ENCODE measurements at places on chromosomes 16 and 17.
A peak's percentile ranks its signal among the peaks of the same experiment; 100 is the strongest.

DNA sequence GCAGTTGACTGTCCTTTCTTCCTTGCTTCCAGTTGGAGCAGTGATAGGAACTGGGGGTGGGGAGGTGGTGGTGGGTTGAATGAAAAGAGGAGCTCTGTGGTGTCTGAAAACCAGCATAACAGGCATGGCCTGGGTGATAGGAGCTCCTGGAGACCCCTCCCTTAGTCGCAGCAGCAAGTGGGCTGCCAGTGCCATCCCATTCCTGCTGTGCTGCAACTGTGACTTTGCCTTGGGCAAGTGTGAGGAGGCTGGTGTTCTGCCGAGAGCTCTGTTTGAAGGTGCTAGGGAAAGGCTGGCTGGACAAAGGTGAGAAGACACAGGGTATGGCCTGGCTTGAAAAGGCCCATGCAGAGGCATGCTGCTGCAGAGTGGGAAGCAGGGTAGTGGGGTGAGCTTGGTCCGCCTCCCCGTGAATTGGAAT, 2.7 kb upstream of the CDK5R1 start:
- DNase-seq: no peak

GRCh38 chr17:72613806-72614292, 478.6 kb downstream of the SLC39A11 start:
- DNase-seq: no peak

DNA sequence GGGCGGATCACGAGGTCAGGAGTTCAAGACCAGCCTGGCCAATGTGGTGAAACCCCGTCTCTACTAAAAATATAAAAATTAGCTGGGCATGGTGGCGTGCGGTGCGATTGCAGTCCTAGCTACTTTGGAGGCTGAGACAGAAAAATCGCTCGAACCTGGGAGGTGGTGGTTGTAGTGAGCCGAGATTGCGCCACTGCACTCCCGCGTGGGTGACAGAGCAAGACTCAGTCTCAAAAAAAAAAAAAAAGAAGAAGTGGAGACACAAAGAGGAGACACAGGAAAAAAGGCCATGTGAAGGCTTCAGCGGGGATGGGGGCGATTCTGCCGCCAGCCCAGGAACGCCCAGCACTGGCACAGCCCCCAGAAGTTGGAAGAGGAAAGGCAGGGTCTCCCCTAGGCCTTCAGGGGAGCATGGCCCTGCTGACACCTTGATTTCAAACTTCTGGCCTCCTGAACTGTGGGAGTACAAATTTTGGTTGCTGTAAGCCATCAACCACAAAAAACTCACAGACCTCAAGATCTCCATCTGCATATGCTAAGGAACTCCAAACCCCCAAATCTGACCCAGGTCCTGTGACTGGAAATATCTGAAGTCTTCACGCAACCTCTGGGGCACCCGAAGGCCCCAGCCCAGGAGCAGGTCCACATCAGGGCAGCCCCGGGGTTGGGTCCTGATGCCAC, 7.0 kb downstream of the SGSH start:
- no peak for DNase-seq

DNA sequence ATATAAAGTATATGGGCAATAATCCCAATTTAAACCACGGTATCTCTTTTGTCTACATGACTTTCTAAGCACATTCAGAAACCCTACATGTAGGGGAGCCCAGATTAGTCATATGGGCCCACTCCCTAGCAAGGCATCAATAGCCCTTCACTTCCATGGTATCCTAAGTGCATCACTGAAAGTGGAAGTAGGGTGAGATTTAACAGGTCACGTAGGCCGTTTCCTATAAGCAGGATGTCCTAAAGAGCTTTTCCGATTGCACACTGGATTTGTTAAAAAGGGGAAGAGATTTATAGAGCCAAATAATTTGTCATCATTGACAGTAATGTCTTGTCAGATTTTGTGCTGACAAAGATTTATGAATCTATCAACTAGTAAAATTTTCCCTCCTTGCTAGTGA, 39.0 kb downstream of the CA4 start:
- DNase-seq: no peak

GRCh38 chr17:3691617-3692067, 4.3 kb downstream of the P2RX5 start:
- no peak for DNase-seq

GRCh38 chr17:76087531-76087930, 8.5 kb downstream of the ZACN start:
- no peak for DNase-seq

- DNase-seq: no peak
Measured at GRCh38 chr16:24507959-24508480, 31.3 kb upstream of the RBBP6 start.

DNA sequence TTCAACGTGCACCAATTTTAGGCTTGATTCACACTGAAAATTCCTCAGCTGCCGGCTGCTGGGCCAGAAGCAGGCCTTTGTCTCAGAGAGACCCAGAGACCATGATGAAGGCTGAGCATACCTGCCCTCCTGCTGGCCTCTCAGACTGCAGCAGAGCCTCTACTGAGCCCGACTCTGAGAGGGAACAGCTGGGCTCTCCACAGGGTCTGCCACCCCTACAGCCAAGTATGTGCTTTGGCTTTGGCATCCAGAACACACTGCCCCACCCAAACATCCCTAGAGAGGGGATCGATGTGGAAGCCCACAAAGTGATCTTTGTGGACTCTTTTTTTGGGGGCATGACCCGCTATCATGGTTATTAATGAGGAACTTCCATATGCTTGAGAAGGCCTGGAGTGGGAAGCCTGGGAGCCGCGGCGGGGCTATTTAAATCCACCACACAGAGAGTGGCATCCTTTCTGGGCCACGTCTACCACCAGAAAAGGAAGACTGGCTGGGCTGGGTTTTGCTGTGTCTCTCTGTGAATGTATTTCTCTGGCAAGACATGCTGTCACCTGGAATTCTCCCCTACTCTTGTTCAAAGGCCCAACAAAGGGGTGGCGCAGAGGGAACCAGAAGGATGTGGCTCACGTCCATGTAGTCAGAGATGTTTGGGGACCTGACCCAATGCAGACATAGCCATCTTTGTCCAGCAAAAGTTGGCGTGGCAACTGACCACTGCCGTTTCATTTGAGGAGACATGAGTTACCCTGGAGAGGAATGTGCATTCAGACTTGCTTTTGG, 69.3 kb downstream of the GNAO1 start:
- DNase-seq: no peak

- no peak for DNase-seq
Measured at GRCh38 chr17:44865931-44866330, 18.2 kb downstream of the HIGD1B start.

GRCh38 chr17:57033296-57033695, 51.8 kb upstream of the AKAP1 start:
- peak; percentile 99 for DNase-seq

DNA sequence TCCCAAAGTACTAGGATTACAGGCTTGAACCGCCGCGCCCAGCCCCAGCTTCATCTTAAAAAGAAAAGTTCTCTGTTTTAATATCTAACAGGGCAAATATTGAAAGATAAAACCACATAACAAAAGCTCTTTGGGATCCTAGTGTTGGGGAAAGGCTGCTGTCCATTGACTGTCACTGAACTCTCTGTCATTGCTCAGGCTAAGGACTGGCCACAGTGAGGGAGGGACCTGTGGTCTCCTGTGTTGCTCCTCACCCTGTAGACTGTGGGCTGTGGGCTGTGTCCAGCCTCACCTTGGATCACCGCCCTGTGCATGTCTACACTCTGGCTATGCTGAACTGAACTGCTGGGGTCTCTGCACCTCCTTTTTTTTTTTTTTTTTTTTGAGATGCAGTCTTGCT, 11.3 kb upstream of the PYDC1 start:
- DNase-seq: no peak

DNA sequence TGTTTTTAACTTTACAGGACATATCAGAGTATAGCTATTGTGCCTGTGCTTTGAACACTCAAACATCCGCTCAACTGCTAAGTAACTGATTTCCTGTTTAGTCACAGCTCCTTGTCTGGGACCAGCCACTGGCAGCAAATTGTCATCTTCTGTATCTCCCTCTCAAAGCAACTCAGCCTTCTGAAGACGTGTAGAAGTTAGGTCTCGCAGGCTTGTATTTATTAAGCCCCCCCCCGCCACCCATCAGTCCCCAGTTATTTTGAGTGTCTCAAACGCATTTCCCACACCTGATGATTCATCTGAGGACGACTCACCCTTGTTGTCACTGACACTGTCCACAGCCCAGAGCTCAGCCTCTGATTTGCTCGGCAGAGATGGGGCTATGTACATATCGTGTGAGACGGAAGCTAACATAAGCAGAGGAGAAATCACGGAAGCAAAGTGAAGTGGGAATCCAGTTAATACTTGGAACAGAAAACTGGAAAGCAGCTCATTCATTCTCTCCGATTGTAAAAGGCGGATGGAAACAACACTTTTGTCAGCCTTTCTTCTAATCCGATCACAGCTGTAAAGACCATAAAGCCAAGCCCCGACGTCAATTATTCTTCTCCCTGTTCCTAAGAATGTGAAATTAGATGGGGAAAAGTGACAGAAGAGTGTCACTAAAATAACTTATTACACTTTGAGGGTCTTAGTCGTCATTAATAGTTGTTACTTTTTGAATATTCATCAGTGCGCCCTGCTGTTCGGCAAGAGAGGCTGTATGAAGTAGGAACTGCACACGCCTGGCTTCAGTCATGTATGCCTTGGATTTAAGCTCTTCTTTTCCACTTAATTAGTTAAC, 64.2 kb downstream of the PITPNC1 start:
- DNase-seq: peak; percentile 11

DNA sequence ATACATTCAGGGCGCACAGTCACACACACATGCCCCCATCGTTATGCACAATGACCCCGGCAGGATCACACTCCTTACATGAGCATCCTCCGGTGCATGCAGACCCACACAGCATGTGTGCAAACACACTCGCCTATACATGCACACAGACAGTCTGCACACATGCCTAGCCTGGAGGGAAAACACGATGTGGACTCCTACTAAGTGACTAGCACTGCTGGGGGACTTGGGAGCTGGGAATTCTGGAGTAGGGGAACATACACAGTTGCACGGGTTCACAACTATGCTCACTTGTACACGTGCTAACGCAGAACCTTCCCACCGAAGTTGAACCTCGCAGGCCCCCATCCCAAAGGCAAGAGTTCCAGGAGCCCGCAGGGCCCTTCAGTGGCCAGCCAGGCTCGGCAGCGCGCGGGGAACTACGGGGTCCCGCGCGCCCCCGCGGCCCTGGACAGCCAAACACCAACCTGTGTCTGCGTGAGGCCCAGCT, 2.0 kb downstream of the DLX3 start:
- DNase-seq: no peak

DNA sequence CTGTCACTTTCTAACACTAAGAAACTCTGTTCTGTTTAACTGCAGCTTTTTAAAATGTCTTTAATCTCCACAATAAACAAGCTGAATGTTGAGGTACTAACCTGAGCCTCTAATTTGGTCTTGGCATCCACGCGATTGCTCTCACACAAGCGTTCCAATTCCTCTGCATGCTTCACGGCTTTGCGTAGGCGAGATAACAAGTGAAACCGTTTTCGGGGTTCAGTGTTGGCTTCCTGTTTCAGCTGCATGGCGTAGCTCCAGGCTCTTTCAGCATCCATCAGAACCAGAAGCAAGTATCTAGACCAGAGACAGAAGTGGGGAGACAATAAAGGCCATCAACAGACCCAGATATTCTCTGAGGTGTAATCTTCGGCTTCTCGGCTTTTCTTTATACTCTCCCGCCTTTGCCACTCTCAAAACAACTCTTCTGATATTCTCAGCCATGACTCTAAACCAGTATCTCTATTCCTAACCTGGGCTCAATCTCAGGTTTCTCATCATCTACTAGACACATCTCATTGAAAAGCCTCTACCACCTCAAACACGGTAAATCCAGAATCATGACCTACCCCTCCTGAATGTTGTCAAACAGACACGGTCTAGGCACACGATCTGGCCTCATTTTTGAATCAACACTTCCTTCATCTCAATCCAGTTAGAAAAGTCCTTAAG, 8.3 kb downstream of the SRP68 start:
- DNase-seq: no peak

GRCh38 chr17:35907691-35908090, 22.9 kb downstream of the RDM1 start:
- DNase-seq: no peak

- peak; percentile 72 for DNase-seq
Measured at GRCh38 chr17:77042476-77043231, 98.1 kb upstream of the SEC14L1 start.

DNA sequence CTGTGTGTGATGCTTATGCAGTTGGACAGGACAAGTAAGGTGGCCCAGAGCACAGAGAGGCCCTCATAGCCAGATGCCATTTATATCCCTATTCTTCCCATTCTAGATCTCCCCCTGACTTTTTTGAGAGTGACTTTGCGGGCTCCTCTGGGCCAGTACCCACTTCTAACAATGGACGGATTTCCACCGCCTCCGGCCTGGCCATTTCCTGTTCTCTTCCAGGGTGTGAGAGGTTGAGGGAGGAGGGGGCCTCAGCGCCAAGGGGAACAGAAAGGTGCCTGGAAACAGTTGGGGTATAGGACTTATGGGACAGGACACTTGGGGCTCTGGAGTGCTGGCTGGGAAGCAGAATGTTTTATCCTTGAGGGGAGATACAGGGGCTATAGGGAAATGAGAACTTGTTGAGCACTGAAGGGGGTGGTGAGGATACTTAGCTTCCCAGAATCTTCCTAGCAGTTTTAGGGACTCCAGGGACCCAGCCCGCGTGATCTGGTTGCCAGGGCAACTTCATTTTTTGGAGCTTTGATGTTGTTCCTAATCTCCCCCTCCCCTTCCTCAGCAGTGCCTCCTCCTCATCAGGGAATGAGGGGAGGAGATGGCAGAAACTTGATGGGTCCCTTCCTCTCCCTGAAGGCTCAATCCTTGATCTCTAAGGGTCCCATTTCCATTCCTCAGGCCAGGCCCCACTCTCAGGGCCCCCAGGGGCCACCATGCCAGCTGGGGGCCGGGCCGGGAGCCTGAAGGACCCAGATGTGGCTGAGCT, 3.6 kb downstream of the TAOK2 start:
- no peak for DNase-seq

GRCh38 chr17:62140836-62141235, 75.8 kb upstream of the MED13 start:
- DNase-seq: peak; percentile 28

GRCh38 chr17:1190751-1191331, 11.1 kb upstream of the ABR start:
- DNase-seq: no peak

DNA sequence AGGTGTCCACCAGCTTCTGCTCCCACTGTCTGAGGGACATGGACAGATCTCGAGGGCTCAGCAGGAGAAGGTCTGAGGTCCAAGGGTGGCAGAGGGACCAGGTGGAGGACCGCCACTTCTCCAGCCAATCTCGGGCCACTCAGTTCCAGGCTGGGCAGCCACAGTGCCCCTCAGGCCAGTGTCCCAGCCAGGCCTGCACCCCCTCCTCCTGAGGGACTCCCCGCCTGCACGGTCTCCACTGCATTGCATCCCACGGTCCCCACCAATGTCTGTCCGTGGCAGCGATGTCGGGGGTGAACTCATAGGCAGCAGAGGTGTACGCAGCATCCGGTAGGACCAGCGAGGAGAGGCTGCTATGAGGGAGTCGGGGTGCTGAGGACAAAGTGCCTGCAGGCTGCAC, 64.2 kb upstream of the DOC2B start:
- no peak for DNase-seq

- no peak for DNase-seq
Measured at GRCh38 chr16:85029408-85029784, 1.8 kb downstream of the KIAA0513 start.
